ENCODE measurements at places on chromosomes 1 and 21.

DNA sequence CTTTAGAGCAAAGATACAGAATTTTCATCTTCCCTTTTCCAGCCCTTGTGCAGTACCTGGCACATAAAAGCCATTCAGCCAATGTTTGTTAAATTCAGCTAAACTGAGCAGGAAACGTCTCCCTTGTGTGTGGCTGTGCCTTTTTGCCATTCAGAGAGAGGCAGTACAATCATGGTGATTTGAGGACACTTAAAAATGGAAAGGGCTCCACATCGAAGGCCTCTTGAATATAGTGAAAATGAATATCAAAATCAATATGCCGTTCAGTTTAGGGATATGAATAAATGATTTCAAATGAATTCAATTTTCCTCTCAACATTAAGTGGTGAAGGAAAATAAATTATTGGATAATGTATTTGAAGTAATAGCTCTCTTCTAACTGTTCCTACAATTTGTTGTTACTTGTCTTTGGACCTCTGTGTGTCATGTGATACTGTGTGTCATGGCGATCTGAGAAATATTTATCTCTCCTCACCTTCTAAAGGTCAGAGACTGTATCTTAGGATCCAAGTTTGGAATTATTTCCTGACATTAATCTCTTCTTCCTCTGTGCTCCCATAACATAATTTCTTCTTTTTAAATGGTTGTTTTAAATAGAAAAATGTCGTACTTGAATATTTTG, 355.6 kb upstream of the ST6GALNAC5 start:
- no peaks in the 10 kb centered on the region for H3K27me3 ChIP-seq
- no peak overlapping the region for H3K27ac ChIP-seq
- DNase-seq, result no peak

GRCh38 chr1:228159008-228159665, 6.5 kb upstream of the IBA57 start:
- no peaks in the 10 kb centered on the region for H3K36me3 ChIP-seq
- H3K4me3 ChIP-seq, result no peak overlapping the region

DNA sequence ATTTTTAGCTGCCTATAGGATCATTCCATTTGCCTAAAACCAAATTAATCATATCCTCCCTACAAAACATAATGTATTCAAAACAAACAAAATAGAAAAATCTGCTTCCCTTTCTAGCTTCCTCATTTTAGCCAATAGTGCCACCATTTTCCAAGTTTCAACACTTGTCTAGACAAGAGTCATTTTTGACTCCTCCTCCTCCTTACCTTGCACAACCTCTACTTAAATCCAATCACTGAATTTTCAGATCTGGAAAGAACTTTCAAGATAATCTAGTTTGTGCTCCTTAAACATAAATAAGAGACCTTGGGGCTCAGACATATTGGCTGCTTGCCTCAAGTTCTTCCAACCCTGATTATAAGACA, 7.4 kb downstream of the STX6 start:
- no peaks in the 10 kb centered on the region for H3K36me3 ChIP-seq
- no peaks in the 10 kb centered on the region for H3K4me1 ChIP-seq
- DNase-seq, result no peak

DNA sequence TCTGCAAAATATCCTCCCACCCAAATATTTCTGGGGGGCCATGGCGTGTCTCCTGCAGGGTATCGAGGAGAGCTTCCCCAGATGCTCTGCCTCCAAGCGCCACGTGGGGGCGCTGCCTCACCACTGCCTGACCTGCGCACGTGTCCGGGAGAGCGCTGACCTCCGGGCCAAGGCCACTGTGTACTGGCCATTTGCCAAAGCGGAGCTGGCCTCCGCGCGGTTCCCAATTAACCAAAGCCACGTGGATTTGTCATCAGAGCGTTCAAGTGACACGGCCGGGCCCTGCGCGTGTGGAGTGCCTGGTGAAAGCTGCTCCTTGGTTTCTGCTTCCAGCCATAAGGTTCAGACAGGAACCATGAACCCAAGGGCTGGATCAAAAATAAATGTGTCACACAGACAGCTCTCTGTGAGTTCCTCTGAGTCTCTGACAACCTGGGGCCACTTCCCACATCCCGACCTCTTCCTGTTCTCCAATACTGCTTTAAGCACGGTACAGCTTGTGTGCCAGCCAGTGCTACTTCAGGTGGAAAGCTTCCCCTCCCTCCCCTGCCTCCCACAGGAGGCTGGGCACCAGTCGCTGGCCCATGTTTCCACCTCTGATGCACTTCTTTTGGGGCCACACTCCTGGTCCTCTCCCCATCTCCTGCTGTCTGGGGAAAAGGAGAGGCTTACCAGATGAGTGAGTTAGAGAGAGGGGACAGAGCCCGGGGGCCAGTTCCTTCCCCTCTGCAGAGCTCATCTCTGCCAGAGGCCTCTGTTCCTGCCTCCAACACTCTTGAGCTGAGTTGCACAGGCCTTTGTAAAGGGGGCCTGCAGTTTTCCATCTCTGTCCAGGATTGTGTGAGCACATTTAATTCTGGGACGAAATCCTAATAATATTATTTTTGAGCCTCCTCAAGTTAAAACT, 26.1 kb downstream of the ZP4 start:
- no peak overlapping the region for H3K27ac ChIP-seq
- H3K4me3 ChIP-seq, result no peak overlapping the region
- no peaks in the 10 kb centered on the region for H3K27me3 ChIP-seq
- no peaks in the 10 kb centered on the region for H3K4me1 ChIP-seq
- H3K36me3 ChIP-seq, result no peaks in the 10 kb centered on the region
- DNase-seq, result peak; percentile 16

DNA sequence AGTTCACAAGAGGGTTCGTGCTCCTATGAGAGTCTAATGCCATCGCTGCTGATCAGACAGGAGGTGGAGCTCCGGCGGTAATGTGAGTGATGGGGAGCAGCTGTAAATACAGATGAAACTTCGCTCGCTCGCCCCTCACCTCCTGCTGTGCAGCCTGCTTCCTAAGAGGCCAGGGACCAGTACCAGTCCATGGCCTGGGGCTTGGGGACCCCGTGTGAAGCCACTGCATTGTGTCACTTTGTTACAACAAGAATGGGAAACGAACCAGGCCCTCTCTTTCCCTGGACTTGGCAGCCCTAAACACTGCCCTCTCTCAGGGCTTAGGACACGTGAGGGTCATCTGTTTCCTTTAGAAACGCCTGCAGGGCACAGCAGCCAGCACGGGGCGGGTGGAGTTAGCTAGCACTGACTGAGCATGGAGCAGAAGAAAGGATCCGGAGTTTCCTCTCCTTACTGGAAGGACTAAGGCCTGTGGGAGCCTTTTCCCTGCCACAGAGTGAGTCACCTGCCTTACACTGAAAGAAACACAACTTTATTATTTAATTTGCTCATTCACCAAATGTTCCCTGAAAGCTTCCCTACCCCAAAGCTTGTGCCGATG, 185.2 kb upstream of the TMEM51 start:
- no peaks in the 10 kb centered on the region for H3K36me3 ChIP-seq
- peaks cover 12% of the 10 kb centered on the region for H3K4me1 ChIP-seq
- peak overlapping the region; percentile 83 for H3K27ac ChIP-seq
- H3K4me3 ChIP-seq, result no peak overlapping the region

DNA sequence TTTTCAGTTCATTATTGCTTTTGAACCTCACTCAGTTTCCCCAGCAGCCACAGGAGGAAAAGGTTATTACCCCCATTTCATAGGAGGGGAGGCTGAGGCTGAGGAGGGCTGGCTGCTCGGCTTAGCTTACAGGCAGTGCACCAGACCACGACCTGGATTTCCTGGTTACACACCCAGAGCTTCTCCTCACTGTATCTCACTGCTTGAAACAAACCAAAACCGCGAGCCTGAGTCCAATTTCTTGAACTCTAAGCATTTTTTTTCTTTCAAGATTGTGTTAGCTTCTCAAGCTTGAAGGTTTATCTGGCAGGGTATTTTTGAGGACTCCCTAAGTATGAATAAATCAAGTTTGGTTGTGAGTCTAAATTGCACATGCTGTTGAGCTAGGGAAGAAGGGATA, 188.9 kb upstream of the EDN2 start:
- H3K4me3 ChIP-seq, result no peak overlapping the region
- no peak for DNase-seq
- no peaks in the 10 kb centered on the region for H3K4me1 ChIP-seq
- H3K27ac ChIP-seq, result no peak overlapping the region

DNA sequence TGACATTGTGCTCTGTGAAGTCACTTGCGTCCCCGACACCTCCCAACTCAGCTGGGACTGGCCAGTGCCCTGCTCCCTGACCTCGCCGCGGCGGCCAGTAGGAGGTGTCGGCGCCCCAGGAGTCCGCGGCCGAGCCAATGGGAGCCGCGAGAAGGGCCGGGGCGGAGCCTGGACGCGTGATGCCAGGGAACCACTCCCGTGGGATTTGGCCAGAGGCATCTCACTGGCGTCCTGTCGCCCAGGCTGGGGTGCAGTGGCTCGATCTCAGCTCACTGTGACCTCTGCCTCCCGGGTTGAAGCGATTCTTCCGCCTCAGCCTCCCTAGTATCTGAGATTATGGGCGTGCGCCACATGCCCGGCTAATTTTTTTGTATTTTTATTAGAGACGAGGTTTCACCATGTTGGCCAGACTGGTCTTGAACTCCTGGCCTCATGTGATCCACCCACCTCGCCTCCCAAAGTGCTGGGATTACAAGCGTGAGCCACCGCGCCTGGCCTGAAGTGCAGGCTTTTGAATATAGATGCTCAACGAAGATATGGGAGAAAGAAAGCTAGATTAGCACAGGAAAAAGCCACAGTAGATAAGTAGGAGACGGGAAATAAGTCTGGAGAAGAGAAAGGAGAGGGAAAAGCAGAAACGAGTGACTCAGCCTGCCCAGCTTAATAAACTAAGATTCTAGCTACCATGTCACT, 38.0 kb downstream of the ZBTB8OS start:
- H3K4me1 ChIP-seq, result no peaks in the 10 kb centered on the region
- no peak overlapping the region for H3K27ac ChIP-seq
- peak overlapping the region; percentile 62 for H3K4me3 ChIP-seq
